B cell (primary cell): ENCODE measurements at places on chromosomes 3 and 15. TPM values are rescaled to one million over a fixed set of nuclear protein-coding genes. Genes with fewer than 3 reads are reported as not detected.

GRCh38 chr3:94928921-94929320 is 866.1 kb downstream of the NSUN3 start:
- no peak for DNase-seq

- peak; percentile 72 for DNase-seq
Measured at GRCh38 chr3:102059145-102059943, 210.0 kb downstream of the NFKBIZ start.

DNA sequence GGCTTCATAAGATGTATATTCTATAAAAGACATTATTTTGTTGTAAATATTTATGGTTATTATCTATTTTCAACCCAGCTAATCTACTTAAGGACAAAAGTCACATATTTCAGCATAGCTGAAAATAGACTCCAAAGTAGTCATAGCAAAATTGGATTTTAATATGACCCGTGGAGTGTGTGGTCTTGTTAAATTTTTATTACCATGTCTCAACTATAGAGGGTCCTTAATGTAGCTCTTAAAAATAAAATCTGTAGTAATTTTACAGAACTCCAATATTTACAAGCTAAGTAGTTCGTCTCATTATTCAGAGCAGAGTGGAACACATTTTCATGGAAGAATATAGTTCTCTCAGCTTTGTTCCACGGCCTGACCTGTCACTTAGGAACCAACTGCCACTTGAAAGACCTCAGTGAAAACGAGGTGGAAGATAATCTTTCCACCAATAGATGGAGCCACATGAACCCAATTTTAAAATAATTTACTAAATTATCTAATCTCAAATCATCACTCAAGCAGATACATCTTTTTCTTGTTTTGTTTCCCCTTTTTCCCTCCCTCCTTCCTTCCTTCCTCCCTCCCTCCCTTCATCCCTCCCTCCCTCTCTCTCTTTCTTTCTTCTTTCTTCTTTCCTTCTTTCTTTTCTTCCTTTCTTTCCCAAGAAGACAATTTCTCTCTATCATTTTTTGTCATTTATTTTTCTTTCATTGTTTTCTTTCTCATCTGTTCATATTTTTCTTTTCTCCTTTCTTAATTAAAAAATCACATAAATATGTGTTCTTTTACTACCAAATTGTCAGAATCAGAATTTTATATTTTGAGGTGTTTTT is 97.2 kb downstream of the CLDN1 start:
- DNase-seq = no peak

GRCh38 chr3:42229266-42229941 is 36.6 kb downstream of the CCK start:
- no peak for DNase-seq

DNA sequence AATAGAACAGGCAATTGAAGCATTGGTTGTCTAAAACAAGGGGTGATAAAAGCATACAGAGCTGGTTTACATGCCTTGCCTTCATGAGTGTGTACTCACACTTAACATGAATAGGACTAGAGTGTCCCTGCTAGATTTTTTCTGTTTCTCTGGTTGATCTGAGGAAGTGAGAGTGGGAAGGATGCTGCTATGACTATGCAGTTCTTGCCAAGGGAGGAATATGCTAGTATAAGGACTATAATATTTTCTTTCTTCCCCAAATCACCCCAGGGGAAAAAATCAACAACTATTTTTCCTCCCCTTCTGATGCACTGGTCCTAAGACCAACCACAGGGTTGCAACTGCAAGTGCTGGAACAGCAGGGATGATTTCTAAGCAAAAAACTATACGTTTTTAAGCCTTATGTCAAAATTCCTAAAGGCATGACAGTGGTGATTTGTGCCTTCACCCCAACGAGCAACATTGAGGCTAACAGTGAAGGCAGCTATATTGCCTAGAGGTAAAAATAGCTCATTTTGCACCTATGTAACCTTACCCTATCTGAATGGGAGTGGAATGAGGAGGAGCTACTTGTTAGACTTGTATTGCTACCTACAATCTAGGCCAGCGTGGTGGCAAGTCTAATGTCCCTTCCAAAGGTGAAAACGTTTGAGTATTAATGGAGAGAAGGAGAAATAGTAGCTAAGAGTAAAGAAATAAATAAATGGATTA is 33.5 kb upstream of the USP8 start:
- DNase-seq = no peak

DNA sequence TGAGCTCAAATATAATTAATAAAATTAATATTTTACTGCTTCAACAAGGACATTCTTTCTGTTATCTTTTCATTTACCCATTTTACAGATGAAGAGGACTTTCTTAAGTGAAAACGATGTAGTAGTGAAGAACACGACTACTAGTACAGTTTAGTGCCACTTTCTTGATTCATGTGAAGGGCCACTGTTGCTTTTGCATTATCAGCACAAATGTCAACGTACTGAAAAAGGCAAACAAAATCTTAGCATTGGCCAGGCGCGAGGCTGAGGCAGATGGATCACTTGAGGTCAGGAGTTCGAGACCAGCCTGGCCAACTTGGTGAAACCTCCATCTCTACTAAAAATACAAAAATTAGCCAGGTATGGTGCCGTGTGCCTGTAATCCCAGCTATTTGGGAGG is 9.5 kb downstream of the PPP1R14D start:
- DNase-seq = no peak

- DNase-seq = no peak
Measured at GRCh38 chr3:167304077-167304476, 76.0 kb downstream of the ZBBX start.

- DNase-seq = peak; percentile 19
Measured at GRCh38 chr3:19346759-19347158, 198.4 kb downstream of the KCNH8 start.

- no peak for DNase-seq
Measured at GRCh38 chr3:87333393-87333892, 57.1 kb upstream of the POU1F1 start.

DNA sequence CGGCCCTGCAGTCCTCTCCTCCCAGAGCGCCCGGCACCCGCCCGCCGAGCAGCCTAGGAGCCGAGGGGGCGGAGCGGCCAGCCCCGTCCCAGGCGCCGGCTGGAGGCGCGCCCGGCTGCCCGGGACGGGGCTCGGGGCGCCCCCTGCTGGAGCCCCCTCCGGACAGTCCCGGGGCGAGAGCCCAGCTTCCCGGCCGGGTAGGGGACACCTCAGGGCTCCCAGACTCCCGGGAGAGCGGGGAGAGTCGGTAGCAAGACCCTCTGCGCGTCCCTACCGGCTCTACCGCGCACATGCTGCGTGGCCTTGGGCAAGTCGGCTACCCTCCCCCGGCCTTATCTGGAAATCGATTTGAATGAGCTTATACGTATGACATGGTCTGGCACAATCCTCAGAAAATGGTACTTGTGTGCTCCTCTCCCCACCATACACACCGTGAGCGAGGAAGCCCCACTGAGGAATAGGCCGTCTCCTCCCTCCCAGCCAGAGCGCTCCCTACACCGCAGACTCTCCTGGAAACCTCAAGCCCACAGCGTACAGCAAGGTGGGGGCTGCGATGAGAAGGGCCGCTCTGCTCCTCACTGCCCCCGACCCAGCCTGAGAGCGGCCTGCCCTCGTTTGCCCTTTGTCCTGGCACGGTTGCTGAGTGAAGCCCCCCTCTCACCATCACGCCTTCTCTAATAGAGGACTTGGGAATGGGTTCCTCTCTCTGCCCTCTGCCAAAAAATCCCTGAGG is at the start of gene DAPK2:
TSS of gene DAPK2 (minus strand) at position 65 of the 733 bp plus-strand sequence. CDS start 6,224 bp downstream, outside the sequence.
- DNase-seq = peak; percentile 70

DNA sequence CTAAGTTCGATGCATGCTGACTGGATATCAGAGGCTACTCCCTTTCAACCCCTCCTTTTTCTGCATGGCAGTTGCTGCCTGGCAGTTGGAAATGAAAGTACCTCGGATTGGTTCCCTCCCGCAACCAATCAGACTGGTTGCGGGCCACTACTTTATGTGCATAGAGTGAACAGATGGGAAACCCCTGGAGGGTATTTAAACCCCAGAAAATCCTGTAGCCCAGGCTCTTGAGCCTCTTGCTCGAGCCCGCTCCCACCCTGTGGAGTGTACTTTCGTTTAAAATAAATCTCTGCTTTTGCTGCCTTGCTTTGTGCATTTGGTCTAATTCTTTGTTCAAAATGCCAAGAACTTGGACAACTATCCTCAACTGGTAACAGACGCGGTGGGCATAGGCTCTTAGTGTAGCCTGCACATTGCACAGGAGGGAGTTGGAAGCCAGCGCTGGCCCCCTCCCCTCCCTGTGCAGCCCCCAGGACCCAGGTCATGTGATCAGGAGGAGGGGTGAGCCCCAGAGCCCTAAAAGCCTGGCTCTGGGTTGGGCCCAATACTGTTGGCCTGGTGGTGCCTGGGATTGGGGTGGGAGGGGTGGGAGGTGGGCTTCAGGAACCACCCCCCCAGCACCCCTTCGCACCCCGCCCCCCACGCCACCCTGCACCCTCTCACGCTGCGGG is 26.8 kb downstream of the RHCG start:
- no peak for DNase-seq

DNA sequence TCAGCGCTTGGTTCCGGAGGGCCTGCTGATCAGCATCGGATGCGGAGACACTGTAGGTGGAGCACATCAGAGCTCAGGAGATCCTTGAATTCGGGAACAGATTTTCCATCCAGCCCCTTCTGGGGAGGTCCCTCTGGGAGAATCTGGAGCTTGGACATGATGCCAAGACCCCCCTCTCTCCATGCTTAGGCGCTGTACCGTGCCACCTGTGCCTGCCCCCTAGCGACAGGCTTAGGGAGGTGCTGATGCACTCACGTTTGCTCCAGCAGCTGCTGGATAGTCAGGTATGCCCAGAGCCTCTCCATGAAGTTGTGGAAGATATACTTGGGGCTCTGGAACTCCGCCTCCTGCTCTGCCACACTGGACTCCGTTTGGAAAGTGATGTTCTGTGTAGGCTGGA is 9.7 kb downstream of the ITIH4 start:
- peak; percentile 41 for DNase-seq

- no peak for DNase-seq
Measured at GRCh38 chr15:27746401-27746955, 352.6 kb downstream of the OCA2 start.

DNA sequence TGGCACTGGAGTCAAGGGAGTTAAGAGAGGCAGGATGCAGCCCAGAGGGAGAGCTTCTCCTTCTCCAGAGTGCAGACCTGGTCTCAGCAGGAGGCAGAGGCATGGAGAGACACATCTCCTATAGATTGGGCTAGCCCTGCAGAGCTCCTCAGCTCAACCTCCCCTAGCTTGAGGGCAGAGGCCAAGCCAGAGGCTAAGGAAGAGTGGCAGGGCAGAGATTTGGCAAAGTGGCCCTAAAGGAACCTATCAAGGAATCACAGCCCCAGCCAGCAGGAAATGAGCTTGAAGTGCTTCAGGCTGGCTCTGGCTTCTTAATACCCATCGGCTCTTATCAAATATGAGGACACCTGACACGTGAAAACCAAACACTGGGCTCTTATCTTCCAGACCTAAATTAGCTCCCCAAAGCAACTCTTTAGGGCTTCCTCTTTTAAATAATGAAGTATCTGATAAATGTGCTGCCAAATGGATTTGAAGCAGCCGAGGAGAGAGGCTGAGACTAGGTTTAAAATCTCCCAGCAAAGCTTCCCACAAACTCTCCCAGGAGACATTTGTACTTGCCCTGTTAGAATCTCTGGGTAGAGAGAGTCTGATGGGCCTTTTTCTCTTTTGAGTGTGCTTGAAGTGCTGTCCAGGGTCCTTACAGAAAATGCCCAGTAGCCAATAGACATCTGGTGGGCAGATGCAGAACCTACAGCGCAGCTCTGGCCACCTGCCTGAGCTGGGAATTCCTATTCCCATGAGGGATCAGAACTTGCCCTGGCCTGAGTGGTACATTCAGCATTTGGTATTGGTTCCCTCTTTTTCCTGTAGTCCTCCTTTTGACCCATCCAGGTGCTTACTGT is 271.4 kb downstream of the CLSTN2 start:
- no peak for DNase-seq

DNA sequence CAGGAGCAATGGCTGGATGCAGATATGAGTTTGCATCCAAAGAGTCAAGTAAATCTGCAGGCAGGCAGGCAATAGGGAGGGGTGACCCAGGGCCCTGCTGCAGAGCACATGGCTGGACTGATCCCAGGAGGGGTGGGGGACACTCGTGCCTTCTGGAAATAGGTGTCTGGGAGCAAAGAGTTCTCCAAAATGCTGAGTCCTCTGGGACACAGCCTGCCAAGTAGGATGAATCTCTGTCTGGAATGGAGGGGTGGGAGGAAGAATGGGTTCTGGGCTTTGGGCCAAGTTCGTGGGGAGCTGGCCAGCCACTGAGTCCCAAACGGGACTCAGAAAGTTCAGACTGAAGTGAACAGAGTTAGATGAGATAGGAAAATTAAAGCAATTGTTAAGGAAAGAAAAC is 214.5 kb downstream of the MTHFS start:
- no peak for DNase-seq

- no peak for DNase-seq
Measured at GRCh38 chr3:135100366-135100765, 305.3 kb downstream of the EPHB1 start.

Gene DYNC1LI1
- 15.0 and 17.8 TPM in 2 replicates for polyA plus RNA-seq

Gene CTXND1
- polyA plus RNA-seq = not detected in 2 replicates

Gene TMEM45A
- polyA plus RNA-seq = 0.04 TPM in 1 of 2 replicates, not detected in the other

Gene EAF2
- polyA plus RNA-seq = 161 and 221 TPM in 2 replicates

Gene STRC
- 1.3 and 1.7 TPM in 2 replicates for polyA plus RNA-seq

Gene LRRC31
- polyA plus RNA-seq = not detected in 2 replicates

Gene CAPN3
- 101 and 143 TPM in 2 replicates for polyA plus RNA-seq

Gene AGTR1
- not detected in 2 replicates for polyA plus RNA-seq

Gene ZIC4
- polyA plus RNA-seq = not detected in 2 replicates
